ENCODE measurements at places on chromosomes 4 and X. TPM values are rescaled to one million over a fixed set of nuclear protein-coding genes. Genes with fewer than 3 reads are reported as not detected.

The NALF2 gene
- total RNA-seq: 0.13 TPM

The TNIP2 gene
- total RNA-seq: 72.5 TPM

The CYLC1 gene
- not detected for total RNA-seq

GRCh38 chr4:83022724-83023450 lies 12.1 kb upstream of the COPS4 start:
- no peaks in the 10 kb centered on the region for H3K36me3 ChIP-seq
- H3K27ac ChIP-seq: no peak overlapping the region
- H3K27me3 ChIP-seq: peaks cover 8% of the 10 kb centered on the region

DNA sequence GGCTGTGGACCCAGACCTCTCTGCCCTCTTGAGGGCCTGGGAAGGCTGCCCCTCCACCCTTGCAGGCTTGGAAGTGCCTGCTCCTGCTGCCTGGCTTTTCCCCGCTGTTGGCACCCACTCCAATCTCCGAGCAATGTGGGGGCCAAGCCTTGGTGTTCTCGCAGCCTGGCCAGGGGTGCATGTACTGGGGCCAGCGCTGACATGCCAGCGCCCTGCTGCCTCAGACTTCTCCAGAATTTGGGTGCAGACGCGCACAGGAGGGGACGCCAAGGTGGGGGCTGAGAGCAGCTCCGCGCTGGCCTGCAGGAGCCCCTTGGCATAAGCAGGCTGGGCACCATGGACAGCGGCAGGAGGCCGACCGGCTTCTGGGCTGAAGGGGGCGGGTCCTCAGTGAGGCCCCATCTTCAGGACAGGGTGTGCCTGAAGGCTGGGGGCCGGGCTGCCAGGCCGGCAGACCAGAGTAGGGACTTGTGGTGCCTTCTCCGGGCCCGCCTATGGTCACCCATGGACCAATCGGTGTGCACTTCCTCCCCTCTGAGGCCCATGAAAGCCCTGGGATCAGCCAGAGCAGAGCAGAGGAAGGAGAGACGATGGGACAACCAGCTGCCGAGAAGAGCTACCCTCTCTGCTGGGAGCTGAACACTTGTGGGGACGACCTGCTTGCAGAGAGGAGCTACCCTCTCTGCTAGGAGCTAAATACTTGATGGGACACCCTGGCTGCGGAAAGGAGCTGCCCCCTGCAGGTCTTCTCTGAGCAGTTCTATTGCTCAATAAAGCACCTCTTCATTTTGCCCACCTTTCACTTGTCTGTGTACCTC lies 118.3 kb downstream of the DNAAF6 start:
- no peak for DNase-seq
- H3K27me3 ChIP-seq: peaks cover 18% of the 10 kb centered on the region
- H3K4me1 ChIP-seq: peaks cover 4% of the 10 kb centered on the region
- H3K4me3 ChIP-seq: no peak overlapping the region
- no peaks in the 10 kb centered on the region for H3K36me3 ChIP-seq

GRCh38 chrX:7294483-7294882 lies 146.5 kb upstream of the PUDP start:
- H3K4me3 ChIP-seq: no peak overlapping the region
- H3K27ac ChIP-seq: no peak overlapping the region
- DNase-seq: no peak
- H3K4me1 ChIP-seq: no peaks in the 10 kb centered on the region
- H3K27me3 ChIP-seq: no peaks in the 10 kb centered on the region

GRCh38 chr4:73606465-73606974 lies 13.7 kb downstream of the RASSF6 start:
- H3K27ac ChIP-seq: no peak overlapping the region
- peaks cover 5% of the 10 kb centered on the region for H3K36me3 ChIP-seq
- H3K4me3 ChIP-seq: peak overlapping the region; percentile 26
- H3K27me3 ChIP-seq: no peaks in the 10 kb centered on the region
- peaks cover 15% of the 10 kb centered on the region for H3K4me1 ChIP-seq

- no peak within 1 kb of the TSS for H3K27ac ChIP-seq
- peaks cover 8% of the 10 kb centered on the region for H3K4me1 ChIP-seq
- H3K36me3 ChIP-seq: no peaks in the 10 kb centered on the region
Measured at GRCh38 chr4:67558493-67558892, at the start of gene STAP1. Gene STAP1 (plus strand): TSS chr4:67558727. CDS start chr4:67558810, 83 bp downstream.

Measured in T-helper 17 cell (primary cell).